Stimulated activated CD4-positive, alpha-beta T cell treated with anti-CD3 and anti-CD28 coated beads, Interleukin-1b, Interleukin-23, amount 100 ng/mL, for 1 hour (primary cell): ENCODE measurements at places on chromosomes 1 and 21.

- no peak for DNase-seq
Measured at GRCh38 chr1:174118751-174119150, 40.6 kb upstream of the RABGAP1L start.

- DNase-seq = no peak
Measured at GRCh38 chr1:225408249-225408648, 19.6 kb downstream of the LBR start.

GRCh38 chr1:84387480-84388163, 10.7 kb upstream of the DNASE2B start:
- DNase-seq = no peak

DNA sequence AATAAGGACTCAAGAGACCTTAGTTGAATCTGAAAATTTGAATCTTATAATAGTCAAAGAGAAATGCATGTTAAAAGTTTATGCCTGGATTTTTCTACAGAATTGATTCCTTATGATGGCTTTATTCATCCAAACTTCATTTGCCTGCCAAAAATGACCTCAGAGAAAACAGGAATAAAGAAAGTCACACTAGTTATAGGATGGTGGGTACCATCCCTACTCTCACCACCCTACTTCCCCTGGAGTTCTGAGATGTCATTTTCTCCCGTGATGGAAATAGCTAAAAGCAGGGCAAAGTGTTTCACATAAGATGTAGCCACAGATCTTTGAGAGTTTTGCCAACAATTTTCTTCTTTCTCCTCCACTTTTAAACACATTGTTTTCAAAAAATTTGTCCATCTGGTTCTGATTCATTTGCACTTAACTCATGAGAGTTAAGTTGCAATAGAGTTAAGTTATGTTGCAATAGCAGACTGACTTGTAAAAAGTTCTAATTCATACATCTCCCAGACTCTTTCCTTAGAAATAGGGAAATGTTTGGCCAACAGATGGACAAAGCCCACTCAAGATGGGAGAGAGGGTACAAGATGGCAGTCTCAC, 384.6 kb downstream of the PLPP3 start:
- DNase-seq = no peak

- DNase-seq = no peak
Measured at GRCh38 chr1:182802006-182802803, 12.6 kb downstream of the NPL start.

DNA sequence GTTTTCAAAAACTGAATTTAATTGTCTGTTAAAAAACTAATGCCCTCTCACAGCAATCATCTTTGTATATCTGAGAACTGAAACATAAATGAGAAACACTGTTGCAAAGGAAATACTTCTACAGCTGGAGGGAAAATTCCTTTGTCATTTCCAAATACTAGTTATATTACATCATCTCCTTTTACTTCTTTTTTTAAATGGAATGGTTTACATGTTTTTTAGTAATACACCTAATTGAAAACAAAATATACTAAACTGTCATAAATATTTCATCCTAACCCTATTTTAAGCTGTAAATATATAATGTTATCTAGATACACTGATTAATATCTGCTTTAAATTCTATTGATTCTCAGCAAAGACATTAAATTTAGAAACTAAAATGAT, 19.1 kb downstream of the CDC42BPA start:
- DNase-seq = no peak

DNA sequence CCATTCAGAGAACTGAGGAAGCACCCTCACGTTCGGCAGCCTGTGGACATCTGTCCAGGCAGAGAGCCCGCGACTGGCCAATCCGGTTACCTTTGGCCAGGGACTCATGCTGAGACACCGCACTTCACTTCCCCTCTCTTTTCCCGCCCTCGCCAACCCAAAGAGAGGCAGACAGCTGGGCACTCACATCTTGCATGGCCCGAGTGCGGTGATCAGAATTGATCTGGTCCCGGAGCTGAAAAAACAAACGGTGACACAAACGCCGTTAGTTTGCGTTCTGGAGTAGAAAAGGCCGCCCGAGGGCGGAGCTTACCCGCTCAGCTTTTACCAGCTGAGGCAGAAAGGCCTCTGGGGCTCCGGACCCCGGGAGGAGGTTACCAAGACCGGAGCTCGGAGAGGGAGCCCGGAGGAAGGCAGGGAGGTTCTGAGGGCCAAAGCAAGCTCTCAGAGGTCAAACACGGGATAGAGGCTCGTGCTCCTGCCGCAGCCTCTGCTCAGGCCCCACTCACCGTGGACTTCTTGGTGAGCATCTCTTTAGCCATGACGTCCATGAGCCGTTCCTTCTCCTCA, 376 bp downstream of the SF3A3 start:
- DNase-seq = no peak

GRCh38 chr1:246435421-246436041, 71.5 kb downstream of the SMYD3 start:
- no peak for DNase-seq

- DNase-seq = no peak
Measured at GRCh38 chr1:938088-938683, 14.5 kb downstream of the SAMD11 start.

DNA sequence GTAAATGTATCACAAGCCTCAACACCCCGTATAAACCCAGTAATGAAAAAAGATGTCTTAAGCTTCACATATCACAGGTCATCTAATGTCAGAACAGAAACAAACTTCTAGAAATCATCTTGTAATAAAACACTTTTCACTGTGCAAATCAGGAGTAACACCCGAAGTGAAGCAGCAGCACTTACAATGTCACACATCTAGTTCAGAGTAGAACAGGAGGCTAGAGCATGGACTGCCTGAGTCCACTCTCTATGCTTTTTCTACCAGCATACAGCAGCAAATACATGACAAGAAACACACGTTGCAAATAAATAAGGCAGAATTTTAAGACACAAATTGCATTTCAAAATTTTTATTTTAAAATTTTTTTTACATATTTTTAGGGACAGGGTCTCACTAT, 57.2 kb downstream of the AKT3 start:
- DNase-seq = no peak

- DNase-seq = no peak
Measured at GRCh38 chr1:209960926-209961325, 22.9 kb downstream of the SYT14 start.

DNA sequence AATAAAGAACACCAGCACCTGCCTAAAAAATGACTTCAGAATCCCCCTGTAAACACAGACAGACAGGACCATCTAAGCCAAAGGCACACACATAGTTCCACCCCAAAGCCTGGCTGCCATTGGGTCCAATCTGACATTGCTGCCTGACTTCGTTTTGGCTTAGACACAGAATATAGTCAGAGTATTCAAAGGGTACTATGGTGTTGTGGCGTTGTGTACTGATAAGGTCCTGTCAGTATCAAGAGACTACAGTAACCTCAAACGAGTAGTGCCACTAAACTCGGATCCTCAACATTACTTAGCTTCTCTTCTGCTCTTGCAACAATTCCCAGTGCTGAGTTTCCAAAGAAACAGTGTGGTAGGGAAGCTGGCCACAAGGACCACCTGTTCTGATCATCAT, 169.3 kb upstream of the NR5A2 start:
- no peak for DNase-seq

- DNase-seq = no peak
Measured at GRCh38 chr1:23718482-23718881, 24.8 kb upstream of the ELOA start.

DNA sequence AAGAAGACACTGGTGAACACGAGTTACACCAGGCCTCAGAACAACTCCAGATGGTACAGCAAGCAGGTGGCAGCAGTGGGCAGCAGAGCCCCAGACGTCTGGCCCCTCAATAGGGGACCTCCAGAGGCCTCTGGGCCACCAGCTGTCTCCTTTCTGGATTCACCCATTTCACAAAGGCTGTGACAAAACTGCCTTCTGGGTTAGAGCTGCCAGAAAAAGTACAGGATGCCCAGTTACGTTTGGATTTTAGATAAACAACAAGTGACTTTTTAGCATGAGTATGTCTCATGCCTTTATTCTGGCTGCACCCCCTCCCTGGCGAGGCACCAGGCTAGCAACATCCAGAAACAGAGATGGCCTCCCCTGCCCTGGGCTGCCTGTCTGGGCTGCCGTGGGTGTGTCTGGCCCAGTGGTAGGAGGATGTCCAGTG, 30.1 kb downstream of the ITPKB start:
- no peak for DNase-seq

- no peak for DNase-seq
Measured at GRCh38 chr1:30909365-30910068, 959 bp upstream of the SDC3 start.

- DNase-seq = no peak
Measured at GRCh38 chr1:167752219-167752985, 30.6 kb downstream of the MPZL1 start.

DNA sequence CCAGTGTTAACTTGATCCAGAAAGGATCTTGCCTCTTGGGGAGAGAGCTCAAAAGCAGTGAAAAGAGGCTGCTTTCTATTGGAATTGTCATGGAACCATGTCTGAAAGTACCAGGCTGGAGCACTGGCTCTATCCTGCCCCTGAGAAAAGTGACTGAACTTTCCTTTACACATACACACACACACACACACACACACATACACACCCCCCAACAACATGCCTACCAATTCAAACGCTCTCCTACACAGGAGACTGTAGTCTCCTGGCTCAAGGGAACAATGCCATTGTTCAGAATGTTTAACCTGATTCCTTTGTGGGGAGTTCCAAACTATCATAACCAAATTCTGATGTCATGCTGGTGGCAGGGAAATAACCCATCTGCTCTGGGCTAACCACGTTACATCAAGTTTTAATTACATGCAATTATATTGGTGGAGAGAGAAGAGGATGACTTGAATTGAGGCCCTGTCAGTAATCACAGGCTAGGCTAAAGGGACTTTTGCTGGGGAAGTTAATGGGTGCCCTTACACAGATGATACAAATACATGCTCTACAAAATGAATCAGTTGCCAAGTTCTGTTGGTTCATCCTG, 52.3 kb upstream of the DUSP10 start:
- no peak for DNase-seq

- peak; percentile 65 for DNase-seq
Measured at GRCh38 chr1:9181176-9181906, 52.4 kb upstream of the GPR157 start.

DNA sequence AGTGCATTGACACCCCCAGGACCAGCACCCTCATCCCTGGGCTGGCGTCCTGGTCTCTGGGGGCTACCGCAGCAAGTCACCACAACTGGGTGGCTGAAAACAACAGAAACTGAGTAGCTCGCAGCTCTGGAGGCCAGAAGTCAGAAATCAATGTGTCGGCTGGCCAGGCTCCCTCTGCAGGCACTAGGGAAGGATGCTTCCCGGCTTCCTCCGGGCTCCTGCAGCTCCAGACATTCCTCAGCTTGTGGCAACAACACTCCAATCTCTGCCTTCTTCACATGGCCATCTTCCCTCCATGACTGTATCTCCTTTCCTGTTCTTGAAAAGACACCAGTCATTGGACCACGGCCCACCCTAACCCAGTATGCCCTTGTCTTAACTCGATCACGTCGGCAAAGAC, 224.2 kb downstream of the NPHP4 start:
- DNase-seq = no peak
